ENCODE measurements at places on chromosomes 6 and 20.

- no peak for DNase-seq
Observed at GRCh38 chr6:37646097-37646864, 51.4 kb downstream of the MDGA1 start.

- DNase-seq: no peak
Observed at GRCh38 chr20:4626228-4626627, 95.5 kb upstream of the PRND start.

- no peak for DNase-seq
Observed at GRCh38 chr20:48984575-48985219, 61.4 kb upstream of the CSE1L start.

DNA sequence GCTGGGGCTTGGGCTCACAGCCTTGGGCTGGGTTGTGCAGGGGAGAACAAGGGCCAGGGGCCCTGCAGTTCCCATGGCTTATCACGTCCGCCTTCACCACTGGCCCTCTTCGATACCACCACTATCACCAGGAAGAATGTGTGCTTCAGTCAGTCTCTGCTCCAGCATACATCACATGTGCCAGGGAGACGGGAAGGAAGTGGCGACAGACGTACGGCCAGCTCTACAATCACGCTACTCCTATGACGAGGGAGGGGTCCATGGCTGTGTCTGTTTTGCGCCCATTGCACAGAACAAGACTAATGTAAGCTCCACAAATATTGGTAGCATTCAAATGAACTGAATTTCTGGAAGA, 72.1 kb downstream of the TRAM2 start:
- no peak for DNase-seq

DNA sequence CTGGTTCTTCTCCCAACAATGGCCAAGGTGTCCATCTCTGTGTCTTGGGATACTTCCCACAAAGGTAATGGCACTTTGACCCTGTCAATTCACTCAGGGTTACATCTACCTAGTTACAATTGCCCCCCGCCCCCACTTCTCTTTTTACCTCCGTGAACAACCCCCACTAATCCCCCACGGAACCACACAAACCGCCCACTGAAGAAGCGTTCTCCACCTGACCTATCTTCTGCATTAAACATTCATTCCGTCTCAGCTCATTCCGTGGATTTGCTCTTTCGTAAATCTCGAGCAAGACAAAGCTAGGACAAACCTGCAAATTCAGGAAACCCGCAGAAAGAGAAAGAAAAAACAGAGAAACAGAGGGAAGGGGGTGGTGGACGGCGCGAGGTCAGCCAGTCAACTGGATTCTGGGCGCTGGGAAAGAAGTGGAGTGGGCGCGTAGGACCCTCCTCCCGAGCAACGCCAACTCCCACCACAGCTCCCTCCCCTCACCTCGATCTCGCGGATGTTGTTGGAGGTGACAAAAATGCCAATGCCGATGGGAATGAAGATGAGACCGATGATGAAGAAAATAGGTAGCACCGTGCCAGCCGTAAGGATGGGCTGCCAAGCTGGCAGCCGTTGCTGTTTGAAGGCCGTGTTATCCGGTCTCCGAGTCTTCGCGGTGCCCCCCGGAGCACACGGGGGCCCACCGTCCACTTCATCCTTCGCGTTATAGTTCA, 523 bp downstream of the TMEM30A start:
- DNase-seq: no peak

DNA sequence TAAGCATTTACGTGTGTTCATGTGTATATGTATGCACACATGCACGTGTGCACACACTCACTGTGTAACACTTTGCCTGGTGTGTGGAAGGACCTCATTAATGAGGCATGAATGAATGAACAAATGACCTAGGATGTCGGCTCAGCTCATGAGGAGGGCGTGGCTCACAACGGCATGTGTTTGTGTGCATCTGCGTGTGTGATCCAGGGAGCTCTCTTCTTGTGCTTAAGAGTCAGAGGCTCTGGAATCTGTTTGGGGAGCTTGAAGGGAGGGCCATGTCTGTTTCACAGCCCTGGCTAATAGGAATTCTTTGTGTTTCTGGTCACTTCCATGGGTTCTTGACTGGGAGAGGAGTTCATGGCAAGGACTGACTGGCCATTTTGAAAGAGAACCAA, 32.7 kb downstream of the TOX2 start:
- no peak for DNase-seq

DNA sequence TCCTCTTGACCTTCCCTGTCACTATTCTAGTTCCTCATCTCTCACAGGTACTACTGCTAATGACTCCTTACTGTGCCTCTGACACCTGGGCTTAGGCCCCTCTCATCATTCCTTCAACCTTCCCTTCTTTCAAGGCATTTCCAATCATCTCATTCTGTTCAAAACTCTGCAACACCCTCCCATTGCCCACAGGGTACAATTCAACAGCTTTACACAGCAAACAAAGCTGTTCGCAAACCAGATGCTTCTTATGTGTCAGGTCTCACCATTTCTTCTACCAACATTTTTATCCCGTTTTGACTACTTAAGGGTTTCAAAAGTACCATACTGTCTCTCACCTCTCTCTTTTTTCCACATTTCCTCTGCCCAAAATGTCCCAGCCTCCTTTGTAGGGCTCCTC, 84.4 kb upstream of the ID4 start:
- no peak for DNase-seq

GRCh38 chr20:61951695-61952533, 113.8 kb downstream of the TAF4 start:
- no peak for DNase-seq

GRCh38 chr6:148364056-148364824, 21.6 kb downstream of the SASH1 start:
- DNase-seq: no peak

DNA sequence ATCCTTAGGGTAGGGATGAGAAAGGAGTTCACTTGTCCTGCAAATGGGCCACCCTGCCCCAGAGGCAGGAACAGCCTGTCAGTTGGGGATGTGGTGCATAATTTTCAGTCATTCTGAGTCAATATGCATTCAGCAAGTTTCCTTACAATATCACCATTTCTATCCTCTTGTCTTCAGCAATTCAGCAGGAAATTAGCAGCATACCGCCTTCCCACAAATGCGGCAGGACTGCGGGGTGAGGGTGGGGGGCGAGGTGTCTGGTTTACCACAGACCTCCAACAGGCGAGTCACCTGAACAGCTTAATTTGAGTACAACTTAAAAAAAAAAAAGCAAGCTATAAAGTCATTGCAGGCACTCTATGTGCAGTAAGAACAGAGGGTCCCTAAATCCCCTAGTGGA, 126.8 kb downstream of the MAP3K7 start:
- DNase-seq: peak; percentile 67

DNA sequence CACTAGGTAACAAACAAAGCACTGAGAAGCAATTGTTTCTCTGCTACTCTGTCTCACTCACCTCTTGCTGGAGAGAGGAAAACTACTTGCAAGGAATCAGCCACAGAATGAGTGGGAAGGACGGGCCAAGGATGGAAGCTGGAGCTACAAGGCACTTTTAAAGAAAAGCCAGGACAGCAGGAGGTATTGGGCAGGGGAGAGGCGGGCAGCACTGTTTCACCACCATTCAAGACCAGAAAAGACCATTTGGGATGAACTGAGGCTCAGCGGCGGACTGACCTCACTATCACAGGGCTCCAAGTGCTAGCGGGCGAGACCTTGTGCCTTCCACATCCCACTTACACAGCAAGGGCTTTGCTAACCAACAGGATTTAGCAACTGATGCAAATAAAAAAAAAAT, 137.4 kb downstream of the IPCEF1 start:
- no peak for DNase-seq

DNA sequence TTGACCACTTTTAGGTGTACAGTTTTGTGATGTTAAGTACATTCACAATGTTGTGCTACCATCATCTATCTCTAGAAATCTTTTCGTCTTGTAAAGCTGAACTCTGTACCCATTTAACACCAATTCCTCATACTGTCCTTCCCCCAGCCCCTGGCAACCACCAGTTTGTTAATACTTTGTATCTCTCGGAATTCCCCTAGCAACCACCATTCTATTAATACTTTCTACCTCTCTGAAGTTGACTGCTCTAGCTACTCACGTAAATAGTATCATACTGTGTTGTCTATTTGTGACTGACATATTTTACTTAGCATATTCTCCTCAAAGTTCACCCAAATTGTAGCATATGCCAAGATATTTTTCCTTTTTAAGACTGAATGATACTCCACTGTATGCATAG, 82.3 kb upstream of the CLDN20 start:
- no peak for DNase-seq

DNA sequence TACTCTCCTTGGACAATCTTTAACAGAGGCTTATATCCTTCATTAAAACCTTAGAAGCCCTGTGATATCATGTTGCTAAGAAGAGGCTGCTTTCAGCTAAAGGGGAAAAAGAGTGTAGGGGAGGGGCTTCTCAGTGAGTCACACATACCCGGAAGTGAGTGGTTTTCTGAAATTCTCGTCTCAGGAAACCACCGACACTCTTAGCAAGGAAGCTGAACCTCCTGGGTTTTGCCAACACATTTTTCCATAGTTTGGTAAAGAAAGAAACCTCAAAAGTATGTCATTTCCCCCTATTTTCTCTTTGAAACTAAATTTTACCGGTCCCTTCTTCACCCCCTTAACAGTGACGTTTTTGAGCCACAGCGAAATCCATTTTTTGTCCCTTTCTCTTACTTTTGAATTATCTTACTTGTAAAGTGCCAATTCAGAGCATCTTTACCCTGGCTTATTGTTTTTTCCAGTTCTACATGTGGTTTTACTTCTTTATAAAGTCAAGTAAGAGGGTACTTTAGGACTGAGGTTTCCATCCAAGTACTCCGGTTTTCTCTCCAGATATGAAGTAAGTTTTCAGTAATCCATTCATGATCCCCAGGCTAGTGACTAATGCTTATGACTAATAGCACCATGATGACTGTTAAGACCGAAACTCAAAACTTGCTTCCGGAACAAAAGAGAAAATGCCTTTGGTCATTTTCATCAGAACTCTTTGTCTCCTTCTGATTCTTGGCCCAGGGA, 219.3 kb downstream of the ARHGAP18 start:
- DNase-seq: peak; percentile 20

- DNase-seq: no peak
Observed at GRCh38 chr20:550611-551010, 7.0 kb upstream of the CSNK2A1 start.

DNA sequence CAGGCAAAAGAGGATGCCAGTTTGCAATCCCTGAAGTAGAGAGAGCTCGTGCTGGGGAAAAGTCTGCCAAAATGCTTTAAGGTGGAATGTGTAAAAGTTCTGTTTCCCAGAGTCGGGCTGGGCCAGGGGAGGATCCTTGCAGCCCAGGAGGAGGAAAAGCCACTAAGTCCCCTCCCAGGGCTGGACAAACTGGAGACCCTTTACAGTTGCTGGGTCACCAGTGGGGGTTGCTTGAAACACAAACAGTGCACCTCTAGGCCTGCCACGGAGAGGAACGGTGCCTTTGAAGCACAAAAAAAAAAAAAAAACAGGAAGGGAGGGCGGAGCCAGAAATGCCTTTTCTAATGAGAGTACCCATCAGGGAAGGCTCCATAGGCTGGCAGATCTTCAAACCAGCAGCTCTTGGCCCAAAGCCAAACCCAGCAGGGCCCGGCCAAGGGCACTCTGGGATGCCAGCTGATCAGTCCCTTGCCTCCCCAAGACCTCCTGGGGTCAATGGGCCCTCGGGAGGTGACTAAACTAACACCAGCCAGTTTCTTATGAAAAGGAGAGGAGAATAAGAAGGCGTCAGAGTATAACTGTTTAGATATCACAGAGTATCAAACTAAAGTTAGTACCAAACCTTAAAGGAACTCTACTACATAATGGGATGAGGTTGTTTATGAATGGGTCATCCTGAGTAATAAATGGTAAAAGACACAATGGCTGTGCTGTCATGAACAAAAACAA, 23.7 kb downstream of the HLA-A start:
- DNase-seq: no peak

DNA sequence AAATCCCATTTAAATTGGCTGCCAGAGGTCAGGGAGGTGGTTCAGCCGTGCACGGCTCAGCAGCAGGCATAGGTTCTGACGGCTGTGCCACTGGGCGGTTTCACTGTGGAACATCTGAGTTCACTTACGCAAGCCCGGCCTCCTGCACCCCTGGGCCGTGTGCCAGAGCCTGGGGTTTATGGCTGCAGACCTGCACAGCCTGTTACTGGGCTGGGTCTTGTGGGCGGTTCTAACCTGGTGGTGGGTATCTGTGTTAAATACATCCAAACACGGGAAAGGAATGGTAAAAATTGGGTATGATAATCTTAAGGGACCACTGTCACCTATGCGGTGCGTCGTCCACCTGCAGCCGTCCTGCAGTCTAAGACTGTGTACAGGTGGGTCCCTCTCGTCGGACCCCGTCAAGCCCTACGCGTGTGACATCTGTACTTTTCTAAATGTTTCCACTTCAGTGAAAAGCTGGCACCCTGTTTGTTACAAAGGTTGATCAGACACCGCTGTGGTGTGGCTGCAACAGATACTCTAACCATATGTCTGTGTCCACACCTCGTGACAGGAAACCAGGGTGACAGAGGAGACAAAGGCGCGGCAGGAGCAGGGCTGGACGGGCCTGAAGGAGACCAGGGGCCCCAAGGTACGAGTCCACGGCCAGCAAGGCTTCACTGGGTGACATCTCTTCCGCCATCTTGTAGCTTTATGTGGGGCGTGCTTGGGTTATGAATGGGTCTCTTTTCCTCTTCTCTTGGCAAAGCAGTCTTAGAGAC, 21.5 kb downstream of the COL9A3 start:
- no peak for DNase-seq

DNA sequence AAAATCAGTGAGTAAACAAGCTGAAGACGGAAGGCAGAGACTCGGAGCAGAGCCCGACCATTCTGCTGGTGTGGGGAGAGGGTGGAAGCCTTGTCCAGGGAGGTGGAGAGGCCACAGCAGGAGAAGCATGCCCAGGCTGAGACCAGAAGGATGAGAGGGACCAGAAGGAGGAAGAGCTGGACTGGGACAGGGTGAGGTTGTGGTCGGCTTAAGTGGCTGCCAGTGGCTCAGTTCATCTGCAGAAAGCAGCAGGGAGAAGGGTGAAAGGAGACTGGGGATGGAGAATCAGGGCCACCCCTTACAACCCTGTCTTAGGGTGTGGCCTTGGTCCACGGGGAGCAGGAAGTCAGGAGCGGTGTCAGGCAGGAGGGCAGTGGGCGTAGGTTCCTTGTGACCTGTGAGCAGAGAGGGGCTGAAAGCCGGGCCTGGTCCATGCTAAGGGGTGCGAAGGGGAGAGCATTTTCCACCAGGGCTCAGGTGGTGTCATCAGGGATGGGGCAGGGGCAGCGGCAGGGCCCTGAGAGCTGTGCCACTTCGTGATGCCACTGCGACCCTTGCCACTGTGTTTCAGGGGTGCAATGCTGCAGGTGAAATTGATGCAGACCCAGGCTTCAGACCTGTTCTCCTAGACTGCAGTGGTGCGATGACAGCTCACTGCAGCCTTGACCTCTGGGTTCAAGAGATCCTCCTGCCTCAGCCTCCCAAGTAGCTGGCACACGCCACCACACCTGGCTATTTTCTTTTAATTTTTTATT, 81.1 kb downstream of the TTLL2 start:
- no peak for DNase-seq

GRCh38 chr20:21027569-21027968, 78.6 kb downstream of the LINC00237 start:
- no peak for DNase-seq

GRCh38 chr6:42099340-42100028, 42.9 kb downstream of the C6orf132 start:
- no peak for DNase-seq
